ENCODE measurements at places on chromosomes 5 and 9.

DNA sequence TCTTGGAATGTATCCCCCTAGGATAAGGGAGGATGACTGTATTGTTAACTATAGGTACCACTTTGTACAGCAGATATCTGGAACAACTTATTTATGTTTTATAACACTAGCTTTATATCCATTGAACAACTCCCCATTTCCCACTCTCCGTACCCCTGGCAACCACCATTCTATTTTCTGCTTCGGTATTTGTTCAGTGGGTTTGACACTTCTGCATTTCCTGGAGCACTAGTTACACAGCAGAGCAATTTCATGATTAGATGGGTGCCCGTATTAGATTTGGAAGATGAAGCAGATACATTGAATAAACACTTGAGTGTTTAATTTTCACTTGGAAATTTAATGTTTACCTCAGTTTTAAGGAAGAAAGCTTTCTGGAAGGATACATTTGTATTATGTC, 67.4 kb downstream of the SLC46A2 start:
- DNase-seq = no peak

DNA sequence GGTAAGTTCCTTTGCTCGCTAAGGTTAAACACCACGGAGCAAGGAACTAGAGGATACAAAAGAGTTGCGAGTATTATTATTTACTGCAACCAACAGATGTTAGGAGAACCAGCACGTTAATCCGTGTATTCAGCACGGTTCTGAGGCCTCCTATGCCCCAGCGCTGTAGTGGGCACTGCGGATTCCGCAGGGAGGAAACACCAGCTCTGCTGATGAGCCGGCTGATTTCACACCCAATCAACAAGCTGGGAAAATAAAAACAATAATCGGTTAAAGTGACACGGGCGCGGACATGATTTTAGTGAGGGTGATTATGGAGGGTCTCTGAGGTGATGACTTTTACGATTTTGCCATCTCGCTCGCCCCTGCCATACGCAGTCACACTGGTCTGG, 702 bp upstream of the PRELID2 start:
- no peak for DNase-seq

DNA sequence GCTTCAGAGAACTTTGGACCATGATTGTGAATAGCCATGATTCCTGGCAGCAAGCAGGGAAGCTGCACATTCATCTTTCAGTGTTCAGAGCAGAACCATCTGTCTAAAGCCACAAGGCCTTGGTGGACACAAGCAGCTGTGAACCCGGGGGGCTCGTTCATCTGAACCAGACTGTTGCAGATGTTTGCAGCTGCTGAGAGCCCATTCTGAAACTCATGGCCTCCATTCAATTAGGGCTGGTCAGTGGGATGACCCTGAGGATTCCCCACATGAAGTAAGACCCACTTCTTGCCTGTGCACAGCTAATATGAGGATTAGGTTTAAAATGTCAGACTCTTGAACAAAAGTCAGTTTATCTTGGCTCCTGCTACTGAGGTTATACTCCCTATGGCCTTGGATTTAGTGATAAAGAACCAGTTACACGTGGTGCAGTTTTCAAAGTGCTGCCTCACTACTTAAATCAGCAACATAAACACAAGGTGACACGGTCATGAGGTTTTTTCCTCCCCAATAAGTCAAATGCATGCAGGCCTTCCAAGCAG, 109.8 kb upstream of the IFNK start:
- DNase-seq = no peak

- no peak for DNase-seq
Measured at GRCh38 chr9:19935422-19935821, 146.6 kb upstream of the SLC24A2 start.

DNA sequence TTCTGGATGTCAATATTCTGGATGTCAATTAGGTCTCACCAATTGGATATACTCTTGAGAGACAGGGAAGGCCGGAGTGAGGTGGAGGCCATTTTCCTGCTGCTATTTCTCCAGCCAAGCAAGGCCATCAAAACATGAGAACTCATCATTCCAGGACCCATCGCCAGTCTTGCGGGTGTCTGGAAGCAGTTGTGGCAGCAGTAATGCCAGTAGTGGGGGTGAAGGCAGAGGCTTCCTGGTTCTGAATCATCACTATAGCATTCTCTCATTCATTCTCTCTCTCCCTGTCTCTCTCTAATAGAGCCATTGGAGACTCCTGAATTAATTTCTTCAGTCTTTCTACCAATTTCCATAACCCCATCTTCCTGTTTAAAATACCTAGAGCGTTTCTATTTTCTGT, 71.8 kb downstream of the EGFLAM start:
- DNase-seq = no peak

DNA sequence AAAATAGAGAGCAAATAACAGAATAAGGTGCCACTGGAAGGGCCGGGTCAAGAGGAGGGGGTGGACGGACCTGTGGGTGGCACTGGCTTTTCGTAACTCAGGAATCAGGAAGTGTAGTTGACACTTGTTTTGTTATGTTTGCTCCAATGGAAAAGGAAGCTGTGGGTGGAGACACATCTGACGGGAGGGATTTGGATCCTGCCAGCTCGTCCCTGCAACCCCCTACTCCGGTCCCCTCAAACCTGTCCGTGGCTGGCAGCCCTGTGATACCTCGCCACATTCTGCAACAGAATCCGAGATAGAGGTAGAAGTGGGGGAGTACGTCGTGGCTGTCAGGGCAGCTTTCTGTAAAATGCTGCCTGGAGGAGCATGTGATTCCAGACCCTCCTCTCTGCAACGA, 104.2 kb upstream of the IER5L start:
- DNase-seq = peak; percentile 7

DNA sequence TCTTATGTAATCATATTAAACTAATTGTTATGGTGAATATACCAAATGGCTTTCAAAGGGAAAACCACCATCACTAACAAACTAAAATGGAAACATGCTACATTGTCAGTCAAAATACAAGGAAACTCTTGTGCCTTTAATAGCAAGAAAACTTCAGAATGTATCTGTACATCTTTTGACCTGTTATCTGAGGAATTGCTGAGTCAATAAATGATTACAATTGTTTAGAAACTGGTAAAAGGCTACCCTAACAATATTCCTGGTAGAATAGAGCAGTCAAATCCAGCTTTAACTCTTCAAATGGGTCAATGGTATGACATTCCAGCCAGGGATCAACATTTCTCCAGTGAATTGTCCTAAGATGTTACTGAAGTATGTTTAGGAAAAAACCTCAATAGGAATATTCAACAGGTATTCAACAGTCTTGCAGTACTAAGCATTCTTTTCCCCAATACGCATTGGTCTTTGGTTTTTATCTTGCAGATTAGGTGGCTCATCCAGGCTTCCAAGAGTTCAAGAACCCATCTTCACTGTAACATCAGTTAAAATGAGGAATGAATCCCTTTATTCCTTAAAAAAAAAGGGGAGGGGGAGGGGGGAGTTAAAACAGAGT, 52.4 kb downstream of the CSNK1A1 start:
- no peak for DNase-seq

GRCh38 chr5:177373806-177374205, 10.4 kb upstream of the SLC34A1 start:
- no peak for DNase-seq

GRCh38 chr5:90915393-90915792, 356.8 kb downstream of the ADGRV1 start:
- no peak for DNase-seq

GRCh38 chr5:59660737-59661136, 232.8 kb downstream of the PDE4D start:
- DNase-seq = peak; percentile 26

- DNase-seq = no peak
Measured at GRCh38 chr5:142969186-142969585, 199.0 kb downstream of the ARHGAP26 start.

DNA sequence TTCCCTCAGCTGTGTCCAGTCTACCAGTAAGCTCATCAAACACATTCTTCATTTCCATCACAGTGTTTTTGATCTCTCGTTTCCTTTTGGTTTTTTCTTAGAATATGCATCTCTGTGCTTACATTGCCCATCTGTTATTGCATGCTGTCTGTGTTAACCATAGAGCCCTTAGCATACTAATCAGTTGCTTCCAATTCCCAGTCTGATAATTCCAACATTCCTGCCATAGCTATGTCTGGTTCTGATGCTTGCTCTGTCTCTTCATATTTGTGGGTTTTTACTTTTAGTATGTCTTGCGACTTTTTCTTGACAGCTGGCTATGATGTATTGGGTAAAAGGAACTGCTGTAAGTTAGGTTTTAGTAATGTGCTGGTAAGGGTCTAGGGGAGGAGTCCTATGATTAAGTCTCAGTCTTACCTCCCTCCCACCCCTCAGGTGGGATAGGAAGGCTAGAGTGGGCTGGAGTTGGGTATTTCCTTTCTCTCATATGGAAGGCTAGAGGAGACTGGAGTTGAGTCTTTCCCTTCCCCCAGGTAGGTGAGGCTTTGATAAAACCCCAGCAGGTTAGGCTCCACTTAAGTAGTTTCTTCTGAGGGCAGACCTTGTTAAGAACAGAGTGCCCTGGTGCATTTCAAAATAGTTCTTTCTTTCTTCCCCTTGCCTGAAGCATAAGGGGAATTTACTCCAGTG, 99.1 kb upstream of the RASGRF2 start:
- DNase-seq = no peak

DNA sequence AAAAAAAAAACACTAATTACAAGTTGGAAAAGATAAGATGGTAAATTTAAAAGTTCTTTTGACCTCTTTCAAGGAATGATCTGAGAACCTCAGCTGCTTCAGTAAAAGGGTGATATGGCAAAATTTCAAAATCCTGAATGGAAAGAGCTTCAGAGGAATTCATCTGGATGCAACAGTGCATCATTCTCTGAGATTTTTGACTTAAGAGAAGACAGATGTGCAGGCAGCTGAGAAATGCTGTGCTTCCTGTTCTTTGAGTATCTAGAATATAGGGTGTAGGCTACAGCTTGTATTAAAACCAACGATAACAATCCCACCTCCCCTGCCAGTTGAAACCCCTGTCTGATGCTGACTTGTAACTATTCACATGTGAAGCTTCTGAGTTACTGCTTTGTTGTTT, 6.2 kb downstream of the FRMPD1 start:
- no peak for DNase-seq

DNA sequence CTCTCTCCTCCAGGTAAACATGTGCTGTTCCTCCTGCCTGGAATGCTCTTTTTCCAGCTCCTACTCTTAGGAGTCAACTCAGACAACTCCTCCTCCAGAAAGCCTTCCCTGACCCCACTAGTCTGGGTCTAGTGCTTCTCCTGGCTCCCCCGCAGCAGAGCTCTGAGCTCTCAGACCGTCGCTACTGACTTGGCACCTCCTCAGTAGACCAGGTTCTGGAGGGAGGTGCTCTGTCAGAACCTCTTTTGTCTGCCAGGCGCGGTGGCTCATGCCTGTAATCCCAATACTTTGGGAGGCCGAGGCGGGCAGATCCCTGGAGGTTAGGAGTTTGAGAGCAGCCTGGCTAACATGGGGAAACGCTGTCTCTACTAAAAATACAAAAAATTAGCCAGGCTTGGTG, 3.4 kb downstream of the LRRC8A start:
- DNase-seq = no peak

DNA sequence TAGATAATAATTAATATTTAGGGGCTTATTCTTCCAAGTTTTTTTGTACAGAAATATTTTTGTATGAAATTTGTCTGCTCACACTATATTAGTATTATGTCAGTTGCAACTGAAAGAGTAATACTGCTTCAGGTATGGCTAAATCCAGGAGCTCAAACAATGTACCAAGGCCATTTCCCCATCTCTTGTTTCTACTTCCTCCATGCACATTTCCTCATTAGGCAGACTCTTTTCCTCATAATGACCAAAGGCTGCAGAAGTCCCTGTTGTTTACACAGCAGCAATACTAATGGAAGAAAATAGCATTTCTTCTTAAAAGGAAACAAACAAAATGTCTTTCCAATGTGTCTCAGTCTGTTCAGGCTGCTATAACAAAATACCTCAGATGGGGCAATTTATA, 9.2 kb upstream of the OTULINL start:
- no peak for DNase-seq

- no peak for DNase-seq
Measured at GRCh38 chr9:76298521-76299144, 95.6 kb downstream of the RFK start.

DNA sequence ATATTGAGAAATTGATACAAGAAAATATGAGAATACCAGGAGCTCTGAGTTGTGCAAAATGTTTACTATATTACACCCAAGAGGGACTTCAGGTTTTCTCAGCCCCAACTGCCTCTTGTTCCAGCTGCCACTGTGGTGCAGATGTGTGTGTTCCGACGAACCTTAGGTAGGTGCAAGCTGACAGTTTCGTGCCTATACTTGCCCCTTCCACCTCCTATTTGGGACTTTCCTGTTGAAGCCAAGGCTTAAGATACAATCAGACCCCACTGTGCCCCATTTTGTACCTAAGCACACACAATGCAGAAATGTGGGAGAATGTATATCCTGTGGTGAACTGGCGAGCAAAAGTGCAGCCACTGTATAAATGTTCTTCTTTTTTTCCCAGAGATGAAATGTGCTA, 80.2 kb downstream of the LURAP1L start:
- no peak for DNase-seq

DNA sequence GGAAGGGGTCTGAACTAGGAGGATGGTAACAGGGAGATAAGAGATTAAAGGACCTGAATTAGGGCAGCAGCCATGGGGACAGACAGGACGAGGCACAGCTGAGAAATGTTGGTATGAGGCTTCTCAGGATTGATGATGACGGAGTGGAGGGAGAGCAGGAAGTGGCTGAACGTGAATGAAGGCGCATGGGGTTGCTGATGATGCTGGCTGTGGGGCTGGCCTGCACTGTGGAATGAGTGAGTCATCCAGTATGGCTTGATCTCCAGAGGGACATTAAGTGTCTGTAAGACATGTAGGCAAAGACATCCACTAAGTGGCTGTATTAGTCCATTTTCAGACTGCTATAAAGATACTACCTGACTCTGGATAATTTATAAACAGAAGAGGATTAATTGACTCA, 256.4 kb downstream of the ICE1 start:
- no peak for DNase-seq

GRCh38 chr9:93003552-93004407, 54.7 kb upstream of the SUSD3 start:
- peak; percentile 75 for DNase-seq

DNA sequence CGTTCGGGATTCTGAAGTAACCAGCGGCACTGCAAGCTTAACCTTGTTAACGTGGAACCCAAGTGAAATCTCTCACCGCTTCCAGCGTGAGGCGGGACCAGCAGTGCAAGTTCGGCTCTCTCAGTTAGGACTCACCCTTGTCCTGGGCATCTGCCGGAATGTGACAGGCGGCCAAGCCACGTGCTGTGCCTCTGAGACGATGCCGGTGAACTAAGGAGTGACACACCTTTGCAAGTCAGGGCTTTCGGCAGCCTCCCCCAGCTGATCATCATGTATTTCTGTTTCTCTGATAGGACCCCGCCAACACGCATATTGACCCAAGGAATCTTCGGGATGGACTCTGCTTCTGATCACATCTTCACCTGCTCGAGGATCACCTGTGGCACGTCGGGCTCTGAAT, 415.0 kb upstream of the IRX1 start:
- no peak for DNase-seq
